IMR-90 (cell line): ENCODE measurements at places on chromosomes 2 and 18. TPM values are rescaled to one million over a fixed set of nuclear protein-coding genes. Genes with fewer than 3 reads are reported as not detected.
A peak's percentile ranks its signal among the peaks of the same experiment; 100 is the strongest.

GRCh38 chr18:12027046-12027445, 45.7 kb downstream of the IMPA2 start:
- no peaks in the 10 kb centered on the region for H3K27me3 ChIP-seq
- H3K4me3 ChIP-seq = no peak overlapping the region
- peaks cover 9% of the 10 kb centered on the region for H3K4me1 ChIP-seq
- peaks cover 21% of the 10 kb centered on the region for H3K36me3 ChIP-seq

DNA sequence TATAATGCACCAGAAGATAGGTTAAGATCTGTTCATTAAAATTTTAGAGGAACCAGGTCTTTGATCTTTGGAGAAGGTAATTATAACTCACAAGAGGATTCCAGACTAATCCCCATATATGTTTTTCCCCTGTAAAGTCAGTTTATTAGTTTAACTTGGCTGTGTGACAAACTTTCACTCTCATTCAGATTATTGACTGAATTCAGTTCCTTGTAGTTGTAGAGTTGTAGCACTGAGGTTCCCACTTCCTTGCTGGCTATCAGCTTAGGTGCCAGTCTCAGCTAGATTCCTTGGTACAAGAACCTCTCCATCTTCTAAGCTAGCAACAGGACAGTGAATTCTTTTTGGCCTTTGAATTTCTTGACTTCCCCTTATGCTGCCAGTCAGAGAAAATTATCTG, 19.1 kb downstream of the REG1A start:
- no peak overlapping the region for H3K27ac ChIP-seq
- DNase-seq = no peak
- H3K4me1 ChIP-seq = no peaks in the 10 kb centered on the region
- H3K27me3 ChIP-seq = no peaks in the 10 kb centered on the region

- H3K27me3 ChIP-seq = no peaks in the 10 kb centered on the region
- peak overlapping the region; percentile 78; the same call in 1 of the 2 replicates for H3K27ac ChIP-seq
- H3K4me3 ChIP-seq = no peak overlapping the region
- no peak for DNase-seq
- H3K4me1 ChIP-seq = peaks cover 12% of the 10 kb centered on the region
- no peaks in the 10 kb centered on the region for H3K36me3 ChIP-seq
These were observed 585.9 kb downstream of the ZEB2 start for GRCh38 chr2:143933946-143934569.

- peaks cover 5% of the 10 kb centered on the region for H3K36me3 ChIP-seq
- no peak overlapping the region for H3K4me3 ChIP-seq
- no peaks in the 10 kb centered on the region for H3K27me3 ChIP-seq
These were observed 545 bp downstream of the MPP4 start for GRCh38 chr2:201697899-201698298.

- no peaks in the 10 kb centered on the region for H3K4me1 ChIP-seq
- H3K36me3 ChIP-seq = no peaks in the 10 kb centered on the region
- no peak for DNase-seq
- H3K4me3 ChIP-seq = no peak overlapping the region
- H3K27ac ChIP-seq = no peak overlapping the region
- peaks cover 35% of the 10 kb centered on the region for H3K27me3 ChIP-seq
These were observed 18.4 kb downstream of the GREB1 start for GRCh38 chr2:11552260-11552638.

Gene WIPF1
- total RNA-seq = 2.7 and 3.3 TPM in 2 replicates

- H3K27me3 ChIP-seq = no peaks in the 10 kb centered on the region
- H3K36me3 ChIP-seq = no peaks in the 10 kb centered on the region
- H3K27ac ChIP-seq = no peak overlapping the region
- DNase-seq = no peak
- H3K4me3 ChIP-seq = no peak overlapping the region
These were observed 132.8 kb upstream of the L3MBTL4 start for GRCh38 chr18:6547476-6547875.

- peak overlapping the region; percentile 59; the same call in 1 of the 2 replicates for H3K27ac ChIP-seq
- no peak overlapping the region for H3K4me3 ChIP-seq
- H3K4me1 ChIP-seq = peaks cover 12% of the 10 kb centered on the region
- no peaks in the 10 kb centered on the region for H3K27me3 ChIP-seq
These were observed 115.2 kb downstream of the ZEB2 start for GRCh38 chr2:144404586-144405314.

Gene IGFBP5
- 392 and 433 TPM in 2 replicates for total RNA-seq

DNA sequence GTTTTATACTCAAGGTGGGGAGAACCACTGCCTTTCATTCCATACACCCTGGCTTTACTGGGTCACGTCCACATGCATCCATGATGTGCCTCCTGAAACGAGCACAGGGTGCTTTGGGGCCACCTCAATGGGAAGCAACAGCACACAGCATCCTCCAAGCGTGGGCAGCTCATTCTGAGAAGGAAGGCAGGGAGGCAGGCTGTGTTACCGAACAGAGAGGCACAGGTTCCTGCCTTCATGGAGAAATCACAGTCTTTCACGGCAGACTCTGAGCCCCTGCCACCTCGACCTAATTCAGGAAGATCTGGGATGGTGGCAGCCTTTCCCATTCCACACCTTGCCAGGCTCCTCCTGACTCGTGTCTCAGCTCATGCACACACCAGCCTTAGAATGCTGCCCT, 130.1 kb downstream of the GBX2 start:
- peaks cover 5% of the 10 kb centered on the region for H3K36me3 ChIP-seq
- H3K27ac ChIP-seq = no peak overlapping the region
- DNase-seq = no peak
- no peak overlapping the region for H3K4me3 ChIP-seq
- no peaks in the 10 kb centered on the region for H3K4me1 ChIP-seq
